ENCODE measurements at places on chromosomes 4 and X.

- peak; percentile 56 for DNase-seq
These were observed 82.5 kb downstream of the GPAT3 start for GRCh38 chr4:83618431-83618830.

GRCh38 chr4:3516836-3517730, 15.1 kb downstream of the LRPAP1 start:
- DNase-seq, result no peak

GRCh38 chr4:138680989-138681604, 334.5 kb upstream of the NOCT start:
- DNase-seq, result peak; percentile 72

GRCh38 chr4:123452616-123453015, 56.0 kb downstream of the SPRY1 start:
- DNase-seq, result peak; percentile 90

GRCh38 chr4:112253382-112254000, 21.9 kb downstream of the AP1AR start:
- DNase-seq, result no peak

- DNase-seq, result peak; percentile 90
These were observed 146.0 kb upstream of the CPEB2 start for GRCh38 chr4:14856062-14856933.

DNA sequence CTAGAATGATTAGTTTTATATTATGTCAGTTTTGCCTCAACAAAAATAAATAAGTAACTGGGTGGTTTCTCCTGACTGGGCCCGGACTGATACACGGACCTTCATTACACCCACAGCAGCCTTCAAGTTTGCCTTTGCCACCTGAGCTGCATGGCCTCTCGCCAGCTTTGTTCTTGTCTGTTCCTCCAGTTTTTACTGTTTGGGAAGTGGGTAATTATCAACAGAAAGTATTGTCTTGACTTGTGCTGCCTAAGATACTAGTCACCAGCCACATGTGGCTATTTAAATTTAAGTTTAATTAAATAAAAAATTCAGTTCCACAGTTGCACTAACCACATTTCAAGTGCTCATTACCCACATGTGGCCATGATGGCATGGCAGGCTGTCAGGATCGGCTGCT, 74.7 kb upstream of the INTU start:
- DNase-seq, result no peak

- no peak for DNase-seq
These were observed 9.0 kb upstream of the DRP2 start for GRCh38 chrX:101210630-101211029.

DNA sequence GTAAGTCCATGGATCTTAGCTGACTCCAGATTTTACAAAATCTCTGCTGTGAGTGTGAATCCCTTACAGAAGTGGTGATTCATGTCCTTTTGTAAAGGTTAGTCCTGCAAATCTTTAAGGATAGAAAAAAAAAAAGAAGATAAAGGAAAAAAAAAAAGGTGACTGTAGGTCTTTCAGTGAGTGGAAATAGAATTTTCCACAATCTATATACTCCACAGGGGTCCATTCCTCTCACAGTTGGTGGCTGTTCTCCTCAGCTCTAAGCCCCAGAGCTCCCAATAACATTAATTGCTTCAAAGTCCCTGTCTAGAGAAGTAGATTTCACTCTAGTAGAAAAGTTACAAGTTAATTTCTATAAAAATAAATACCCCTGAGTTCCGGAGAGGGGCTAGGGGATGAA, 189.1 kb downstream of the NDST4 start:
- no peak for DNase-seq

GRCh38 chrX:153064061-153064460, 7.8 kb downstream of the PNMA3 start:
- no peak for DNase-seq

- no peak for DNase-seq
These were observed 342.5 kb upstream of the GATB start for GRCh38 chr4:152103181-152103901.

DNA sequence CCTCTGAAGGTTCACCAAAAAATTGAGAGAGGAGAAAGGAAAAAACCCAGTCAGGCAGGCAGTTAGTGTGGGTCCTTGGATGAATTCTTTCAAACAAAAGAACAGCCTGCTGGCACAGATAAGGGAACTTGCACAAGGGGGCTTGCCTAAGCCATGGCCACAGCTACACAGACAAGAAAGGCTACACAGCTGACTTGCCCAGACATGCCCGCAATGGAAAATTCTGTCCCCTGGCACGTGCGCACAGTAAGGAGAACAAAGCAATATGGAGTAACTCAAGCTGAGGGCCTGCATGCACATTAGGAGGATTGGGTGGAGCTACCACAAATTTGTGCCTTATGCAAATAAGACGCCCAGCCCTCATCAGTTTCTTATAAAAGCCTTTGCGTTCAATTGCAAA, 512.5 kb upstream of the HTR2C start:
- DNase-seq, result no peak

GRCh38 chr4:144572660-144573059, 73.3 kb upstream of the HHIP start:
- DNase-seq, result peak; percentile 52

DNA sequence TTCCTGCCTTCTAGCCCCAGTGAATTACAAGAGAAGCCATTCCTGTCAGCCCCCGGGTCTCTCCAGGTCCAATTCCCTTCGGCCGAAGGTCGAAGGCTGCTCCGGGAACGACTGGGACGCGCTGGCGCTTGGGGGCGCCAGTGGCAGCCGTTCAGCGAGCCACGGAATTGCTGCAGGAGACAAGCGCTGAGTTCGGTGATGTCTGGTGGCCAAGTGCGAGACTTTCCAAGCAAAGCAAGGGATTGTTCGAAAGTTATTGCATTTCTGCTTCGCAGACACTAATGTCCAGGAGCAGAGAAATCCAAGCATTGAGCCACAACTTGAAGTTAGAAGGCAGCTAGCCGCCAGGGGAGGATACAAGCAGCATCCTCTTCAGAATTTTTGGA, 1.1 kb upstream of the DKK2 start:
- peak; percentile 45 for DNase-seq

DNA sequence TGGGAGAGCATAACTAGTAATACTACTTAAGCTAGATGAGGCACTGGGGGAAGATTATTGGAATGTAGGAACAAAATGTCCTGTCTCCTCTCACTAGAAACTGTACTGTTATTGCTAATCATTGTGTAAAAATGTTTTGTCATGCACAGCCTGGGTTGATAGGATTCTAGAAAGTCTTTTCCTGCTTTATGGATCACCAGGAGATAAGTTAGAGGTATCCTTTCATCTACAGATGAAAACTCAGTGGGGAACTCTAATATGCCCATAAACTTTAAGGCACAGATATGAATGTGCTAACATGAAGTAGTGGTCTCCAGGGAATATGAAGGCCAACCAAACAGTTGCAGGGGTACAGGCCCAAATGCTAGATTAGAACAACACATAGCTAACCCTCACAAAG, 57.5 kb downstream of the SRPX start:
- DNase-seq, result no peak

DNA sequence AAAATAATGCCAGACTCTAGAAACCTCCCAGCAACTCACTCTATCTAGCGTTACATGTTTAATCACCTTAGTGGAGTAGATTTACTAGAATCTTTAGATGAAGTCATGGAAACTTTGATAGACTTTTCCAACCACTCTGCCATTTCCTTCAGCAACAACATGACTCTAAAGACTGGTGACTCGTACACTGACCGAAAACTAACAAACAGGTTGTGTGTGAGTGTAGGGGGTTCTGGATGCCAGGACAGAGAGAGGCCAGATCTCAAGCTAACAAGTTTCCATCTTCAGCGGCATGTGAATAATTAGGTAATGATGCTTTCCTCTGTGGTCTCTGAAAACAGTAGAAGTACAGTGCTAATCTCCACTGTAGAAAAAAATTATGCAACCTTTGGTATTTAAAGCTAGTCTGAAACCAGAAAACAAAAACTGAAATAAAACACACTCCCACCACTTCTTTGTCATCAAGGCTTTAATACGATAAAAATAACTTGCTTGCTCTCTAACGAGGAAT, 286.4 kb downstream of the PRDM5 start:
- peak; percentile 30 for DNase-seq

DNA sequence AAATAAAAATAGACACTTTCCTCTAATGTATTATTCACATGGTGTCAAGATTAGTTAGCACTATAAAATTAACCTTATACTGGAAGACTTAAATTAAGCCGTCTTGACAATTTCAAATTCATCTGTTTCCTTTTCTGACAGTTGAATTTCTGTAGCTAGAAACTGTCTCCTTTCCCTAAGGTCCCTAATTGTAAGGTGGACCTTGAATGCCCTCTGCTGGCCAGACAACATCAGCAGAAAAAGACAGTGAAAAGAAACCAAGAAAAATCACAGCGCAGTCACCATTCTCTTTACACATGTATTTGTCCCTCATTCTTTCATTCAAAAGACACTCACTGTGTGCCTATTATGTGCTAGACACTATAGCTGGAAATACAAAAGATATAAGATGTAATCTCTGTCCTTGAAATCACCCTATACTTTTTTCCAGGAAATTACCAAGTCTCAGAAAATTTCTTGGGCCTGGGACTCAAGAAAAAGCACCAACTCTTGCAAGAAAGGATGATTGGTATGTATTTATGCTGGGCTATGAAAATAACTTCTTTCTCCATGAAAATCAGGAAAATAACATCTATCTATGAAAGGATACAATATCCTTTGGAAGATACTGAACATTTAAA, 32.7 kb upstream of the AMBN start:
- DNase-seq, result peak; percentile 73

GRCh38 chr4:152937336-152938236, 1.5 kb downstream of the FHDC1 start:
- DNase-seq, result peak; percentile 29

GRCh38 chr4:8835521-8836365, 35.9 kb downstream of the HMX1 start:
- DNase-seq, result no peak

DNA sequence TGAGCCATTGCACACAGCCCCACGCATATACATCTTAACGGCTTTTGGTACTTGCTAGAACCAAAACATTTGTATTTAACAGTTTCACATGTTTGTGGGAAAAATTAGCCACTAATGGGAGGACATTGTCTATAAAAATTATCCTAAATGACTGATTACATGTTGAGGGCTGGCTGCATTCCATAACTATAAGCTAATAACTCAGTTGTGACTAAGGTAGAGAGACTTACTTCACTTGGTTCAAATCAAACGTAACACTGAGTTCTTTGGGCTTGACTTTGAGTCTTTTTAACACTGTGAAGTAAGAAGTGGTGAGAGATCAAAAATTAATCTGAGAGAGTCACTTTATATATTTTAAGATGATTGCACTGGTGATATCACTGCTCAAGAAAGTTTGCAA, 47.9 kb upstream of the PGRMC2 start:
- DNase-seq, result no peak

DNA sequence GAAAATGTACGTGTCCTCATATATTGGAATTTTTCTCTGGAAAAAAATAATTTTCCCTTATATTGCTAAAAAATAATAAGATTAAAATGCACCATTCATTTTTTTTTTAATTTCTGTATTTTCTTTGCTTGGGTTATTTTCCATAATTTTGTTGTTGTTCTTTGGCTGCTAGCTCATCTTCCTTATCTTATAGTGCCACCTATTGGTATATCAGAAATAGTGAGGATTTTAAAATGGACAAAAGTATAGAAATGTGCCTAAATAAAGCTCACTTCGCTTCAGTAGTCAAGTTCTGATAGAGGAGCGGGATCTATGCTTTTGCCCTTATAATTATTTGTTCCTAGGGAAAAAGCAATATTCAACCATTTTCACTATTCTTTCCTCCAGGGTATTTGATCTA, 134.8 kb downstream of the NAP1L3 start:
- peak; percentile 32 for DNase-seq

GRCh38 chr4:75653845-75654503, 19.2 kb downstream of the G3BP2 start:
- peak; percentile 62 for DNase-seq

DNA sequence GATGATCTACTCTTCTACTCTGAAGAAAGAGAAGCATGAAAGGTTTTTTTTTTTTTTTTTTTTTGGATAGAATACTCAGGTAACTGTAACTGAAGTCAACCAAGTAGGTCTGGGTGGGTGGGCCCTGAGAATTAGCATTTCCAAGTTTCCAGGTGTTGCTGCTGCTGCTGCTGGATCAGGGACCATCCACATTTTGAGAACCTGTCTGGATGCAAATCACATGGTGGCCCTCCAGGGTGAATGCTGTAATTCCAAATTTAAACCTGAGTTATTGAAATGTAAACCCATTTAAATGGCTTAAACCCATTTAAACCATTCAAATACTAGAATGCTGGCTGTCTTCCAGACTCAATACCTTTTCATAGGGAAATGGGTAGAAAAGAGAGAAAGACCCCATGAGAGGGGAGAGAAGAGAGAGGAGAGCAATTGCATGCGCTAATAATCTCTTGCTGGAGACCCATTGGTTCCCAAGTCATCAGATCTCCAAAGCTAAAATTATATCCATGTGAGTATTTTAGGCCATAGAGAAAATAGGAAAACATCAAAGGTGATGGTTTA, 17.6 kb downstream of the SUPT20HL1 start:
- no peak for DNase-seq

GRCh38 chr4:173485164-173485563, 44.9 kb downstream of the HAND2 start:
- no peak for DNase-seq

- peak; percentile 43 for DNase-seq
These were observed 39.6 kb upstream of the MBTPS2 start for GRCh38 chrX:21799767-21800166.

- DNase-seq, result no peak
These were observed 323.2 kb downstream of the DHRSX start for GRCh38 chrX:2177541-2177940.

DNA sequence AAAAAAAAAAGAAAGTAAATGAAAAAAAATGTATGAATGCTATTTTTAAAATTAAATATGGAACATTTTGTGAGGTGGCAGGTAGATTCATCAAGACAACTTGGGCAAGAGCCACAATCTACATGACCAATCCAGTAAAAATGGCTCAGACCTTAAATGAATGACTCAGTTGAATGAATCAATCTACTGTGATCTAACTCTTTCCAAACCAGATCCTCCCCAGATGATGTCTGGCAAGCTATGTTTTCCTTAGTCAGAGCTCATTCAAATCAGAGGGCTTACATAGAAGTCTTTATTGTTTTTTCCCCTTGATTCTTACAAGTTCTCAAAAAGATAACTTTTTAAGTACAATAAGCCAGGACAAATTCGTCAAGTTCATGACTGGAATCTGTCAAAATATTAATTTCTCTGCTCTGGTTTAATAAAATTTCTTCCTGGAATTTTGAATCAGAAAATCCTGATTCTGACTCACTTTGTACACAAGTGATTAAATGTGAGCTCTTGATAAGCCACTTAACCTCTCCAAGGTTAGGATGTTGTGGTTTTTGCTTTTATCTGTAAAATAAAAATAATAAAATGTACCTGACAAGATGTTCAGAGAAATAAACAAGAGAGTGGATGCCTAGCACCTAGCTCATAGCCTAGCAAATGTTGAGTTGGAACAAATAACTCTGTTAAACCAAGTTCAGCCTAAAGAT, 105.6 kb upstream of the SMIM31 start:
- no peak for DNase-seq

DNA sequence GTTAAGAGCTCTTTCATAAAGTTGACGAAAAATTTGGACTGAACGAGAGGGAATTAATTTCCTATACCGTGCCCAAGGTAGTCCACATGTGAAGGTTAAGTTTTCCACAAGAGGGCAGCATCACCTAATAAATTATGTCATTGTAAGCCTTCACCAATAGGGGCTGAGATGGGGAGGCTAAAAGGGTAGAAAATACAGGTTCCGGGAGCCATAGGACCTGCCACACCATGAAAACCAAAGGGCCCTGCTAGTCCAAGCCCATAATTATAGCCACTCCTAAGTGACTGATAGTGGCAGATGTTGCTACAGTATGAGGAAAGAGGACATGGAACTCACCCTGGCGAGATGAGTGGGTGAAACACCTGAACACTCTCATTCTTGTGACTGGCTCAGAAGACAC, 122.2 kb downstream of the SHROOM4 start:
- DNase-seq, result peak; percentile 71

- DNase-seq, result no peak
These were observed 147.2 kb downstream of the SPCS3 start for GRCh38 chr4:176467001-176467400.

All from SK-MEL-5 (cell line).